ENCODE measurements at places on chromosomes 2 and 18.

DNA sequence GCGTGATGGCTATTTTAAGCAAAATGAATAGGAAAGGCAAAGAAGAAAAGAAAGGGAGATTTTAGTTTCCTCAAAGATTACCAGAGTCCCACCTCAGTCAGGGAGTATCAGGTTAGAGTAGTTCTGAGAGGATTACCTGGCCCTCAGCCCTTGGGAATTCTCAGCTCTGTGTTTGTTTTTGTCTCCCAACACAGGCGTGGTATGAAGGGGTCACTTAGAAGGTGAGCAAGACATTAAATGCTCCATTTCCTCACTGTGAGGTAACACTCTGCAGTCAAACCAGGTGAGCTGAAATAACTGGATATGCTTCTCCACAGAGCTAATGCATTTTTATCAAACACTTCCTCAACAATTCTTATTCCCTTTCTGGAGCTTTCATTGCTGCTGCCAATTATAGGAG lies 232.2 kb downstream of the IKZF2 start:
- no peak for DNase-seq

GRCh38 chr2:97913846-97914245 lies 81.9 kb downstream of the TMEM131 start:
- no peak for DNase-seq

DNA sequence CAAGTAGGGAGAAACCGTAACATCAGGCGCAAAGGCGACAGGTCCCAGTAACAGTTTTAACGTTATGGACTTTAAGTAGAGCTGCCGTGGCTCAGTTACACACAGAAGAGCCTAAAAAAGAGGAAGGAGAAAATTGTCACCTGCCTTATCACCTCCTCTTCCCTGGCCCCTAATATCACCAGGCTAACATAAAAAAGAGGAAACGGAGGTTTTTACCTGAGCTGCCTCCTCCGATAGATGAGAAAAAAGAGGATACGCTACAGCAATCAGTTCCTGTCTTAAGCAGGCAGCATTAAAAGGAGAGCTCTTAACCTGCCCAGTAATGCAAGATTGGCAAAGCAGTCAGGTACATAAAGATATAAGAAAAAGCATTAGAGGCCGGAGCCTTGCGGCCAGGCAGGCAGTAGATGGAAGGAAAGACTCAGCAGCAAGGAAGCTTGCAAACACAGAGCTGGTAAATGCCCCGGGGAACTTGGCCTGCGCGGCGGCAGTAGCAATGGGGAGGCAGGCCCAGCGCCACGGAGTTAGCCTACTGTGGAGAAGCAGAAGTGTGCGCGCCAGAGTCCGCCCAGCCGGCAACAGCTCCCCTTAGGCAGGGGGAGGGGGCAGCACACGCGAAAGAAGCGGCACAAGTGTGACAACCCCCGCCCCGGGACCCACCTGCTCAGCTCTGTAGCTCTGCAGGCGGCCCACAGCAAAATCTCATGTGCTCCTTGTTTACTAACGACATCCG lies 116.3 kb upstream of the SCN7A start:
- DNase-seq: no peak

DNA sequence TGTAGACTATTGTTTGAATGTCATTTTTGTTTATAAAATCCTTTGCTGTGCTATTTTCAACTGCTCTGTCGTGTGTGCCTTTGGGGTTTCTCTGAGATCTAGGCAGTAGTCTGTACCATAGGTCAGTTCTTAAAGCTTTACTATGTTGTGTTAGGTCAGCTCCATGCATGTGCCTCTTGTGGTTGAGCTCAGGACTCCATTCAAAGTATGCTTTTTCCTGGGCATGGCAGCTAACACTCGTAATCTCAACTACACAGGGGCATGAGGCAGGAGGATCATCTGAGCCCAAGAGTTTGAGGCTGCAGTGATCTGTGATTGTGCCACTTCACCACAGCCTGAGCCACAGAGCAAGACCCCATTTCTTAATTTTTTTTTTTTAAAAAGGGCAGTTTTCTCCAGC lies 174.4 kb upstream of the SPHKAP start:
- DNase-seq: no peak

- no peak for DNase-seq
Measured at GRCh38 chr2:18046558-18047212, 168.2 kb downstream of the KCNS3 start.

DNA sequence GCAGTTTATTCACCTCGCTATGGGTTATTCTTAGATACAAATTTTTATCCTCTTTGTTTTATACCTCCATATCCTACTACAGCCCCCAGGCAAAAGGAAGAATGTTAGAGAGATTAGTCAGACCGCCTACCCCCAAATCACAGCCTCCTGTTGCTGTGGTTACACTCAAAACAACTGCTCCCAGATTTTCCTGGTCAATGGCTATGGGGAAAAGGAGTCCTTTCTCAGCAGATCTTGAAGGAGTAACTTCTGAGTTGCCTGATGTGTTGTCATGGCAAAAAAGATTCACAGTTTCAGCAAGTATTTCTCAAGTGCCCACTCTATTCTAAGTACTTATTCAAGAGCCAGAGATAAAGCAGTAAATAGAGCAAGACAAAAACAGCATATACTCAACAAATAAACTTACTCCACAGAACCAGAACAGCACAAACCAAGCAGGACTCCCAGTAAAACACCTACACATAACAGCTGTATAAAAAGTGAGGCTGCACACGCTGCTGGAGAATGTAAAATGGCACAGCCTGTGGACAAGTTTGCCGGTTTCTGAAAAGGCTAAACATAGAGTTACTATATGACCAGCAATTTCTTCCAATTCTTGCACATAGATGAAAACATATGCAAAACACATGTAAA lies 104.8 kb downstream of the NOL10 start:
- no peak for DNase-seq

- no peak for DNase-seq
Measured at GRCh38 chr2:226312155-226312554, 487.5 kb downstream of the IRS1 start.

GRCh38 chr2:146661473-146662096 lies 1183.2 kb upstream of the ACVR2A start:
- no peak for DNase-seq

DNA sequence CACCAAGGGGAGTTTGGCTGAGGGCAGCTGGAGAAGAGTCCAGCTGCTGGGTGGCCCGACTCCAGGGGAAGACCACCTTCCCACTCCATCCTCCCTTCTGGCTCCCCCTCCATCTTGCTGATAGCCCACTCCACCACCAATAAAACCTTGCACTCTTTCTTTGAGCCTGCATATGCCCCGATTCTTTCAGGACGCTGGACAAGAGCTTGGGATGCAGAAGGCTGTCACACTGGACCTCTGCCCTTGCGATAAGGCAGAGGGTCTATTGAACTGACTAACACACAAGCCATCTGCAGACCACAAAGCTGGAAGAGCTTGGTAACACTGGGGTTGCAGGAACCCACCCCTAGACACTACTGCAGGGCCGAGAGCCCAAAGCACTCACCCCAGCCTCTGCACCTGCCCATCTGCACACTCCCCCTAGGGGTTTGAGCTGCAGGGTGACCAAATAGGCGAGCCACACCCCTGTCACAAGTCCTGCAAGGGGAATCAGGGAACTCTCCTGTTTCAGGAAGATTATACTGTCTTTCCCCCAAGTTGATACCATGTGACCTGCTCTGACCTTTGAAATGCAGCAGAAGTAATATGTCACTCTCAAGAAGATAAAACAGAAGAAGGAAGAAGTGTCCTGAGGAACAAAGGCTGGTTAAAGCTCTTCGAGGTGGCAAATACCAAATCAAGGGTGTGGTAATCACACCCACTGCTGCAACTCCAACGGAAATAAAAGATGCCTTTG lies 70.5 kb downstream of the SMAD4 start:
- DNase-seq: no peak

DNA sequence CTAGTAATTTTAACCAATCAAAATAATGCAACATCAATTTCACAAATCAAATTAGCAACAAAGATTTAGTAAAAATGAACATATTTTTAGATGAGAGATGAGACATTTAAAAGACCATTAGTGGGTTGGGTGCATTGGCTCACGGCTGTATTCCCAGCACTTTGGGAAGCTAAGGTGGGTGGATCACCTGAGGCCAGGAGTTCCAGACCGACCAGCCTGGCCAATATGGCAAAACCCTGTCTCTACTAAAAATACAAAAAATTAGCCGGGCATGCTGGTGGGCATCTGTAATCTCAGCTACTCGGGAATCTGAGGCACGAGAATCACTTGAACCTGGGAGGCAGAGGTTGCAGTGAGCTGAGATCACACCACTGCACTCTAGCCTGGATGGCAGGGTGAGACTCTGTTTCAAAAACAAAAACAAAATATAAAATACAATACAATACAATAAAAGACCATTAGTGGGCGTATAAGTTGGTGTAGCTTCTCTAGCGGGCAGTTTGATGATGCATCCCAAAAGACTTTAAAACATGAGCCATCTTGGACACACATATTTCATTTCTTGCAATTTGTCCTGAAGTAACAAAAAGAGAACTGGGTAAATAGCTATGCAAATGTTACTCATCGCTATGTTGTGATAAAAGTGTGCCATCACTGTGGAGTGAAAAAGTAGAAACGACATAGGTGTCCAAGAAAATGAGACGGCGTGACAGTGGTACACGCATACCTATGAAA lies 101.8 kb downstream of the COL6A3 start:
- DNase-seq: no peak

Measured in stimulated activated CD4-positive, alpha-beta T cell treated with anti-CD3 and anti-CD28 coated beads, Interleukin-4, amount 100 ng/mL, for 4 hours (primary cell).